ENCODE measurements at places on chromosomes 13 and 19.

- no peak for DNase-seq
These were observed 37.5 kb upstream of the POMP start for GRCh38 chr13:28621449-28621848.

- DNase-seq: no peak
These were observed 4.4 kb upstream of the ELL start for GRCh38 chr19:18526316-18526715.

GRCh38 chr19:3699741-3700241 is 477 bp downstream of the PIP5K1C start:
- DNase-seq: no peak

DNA sequence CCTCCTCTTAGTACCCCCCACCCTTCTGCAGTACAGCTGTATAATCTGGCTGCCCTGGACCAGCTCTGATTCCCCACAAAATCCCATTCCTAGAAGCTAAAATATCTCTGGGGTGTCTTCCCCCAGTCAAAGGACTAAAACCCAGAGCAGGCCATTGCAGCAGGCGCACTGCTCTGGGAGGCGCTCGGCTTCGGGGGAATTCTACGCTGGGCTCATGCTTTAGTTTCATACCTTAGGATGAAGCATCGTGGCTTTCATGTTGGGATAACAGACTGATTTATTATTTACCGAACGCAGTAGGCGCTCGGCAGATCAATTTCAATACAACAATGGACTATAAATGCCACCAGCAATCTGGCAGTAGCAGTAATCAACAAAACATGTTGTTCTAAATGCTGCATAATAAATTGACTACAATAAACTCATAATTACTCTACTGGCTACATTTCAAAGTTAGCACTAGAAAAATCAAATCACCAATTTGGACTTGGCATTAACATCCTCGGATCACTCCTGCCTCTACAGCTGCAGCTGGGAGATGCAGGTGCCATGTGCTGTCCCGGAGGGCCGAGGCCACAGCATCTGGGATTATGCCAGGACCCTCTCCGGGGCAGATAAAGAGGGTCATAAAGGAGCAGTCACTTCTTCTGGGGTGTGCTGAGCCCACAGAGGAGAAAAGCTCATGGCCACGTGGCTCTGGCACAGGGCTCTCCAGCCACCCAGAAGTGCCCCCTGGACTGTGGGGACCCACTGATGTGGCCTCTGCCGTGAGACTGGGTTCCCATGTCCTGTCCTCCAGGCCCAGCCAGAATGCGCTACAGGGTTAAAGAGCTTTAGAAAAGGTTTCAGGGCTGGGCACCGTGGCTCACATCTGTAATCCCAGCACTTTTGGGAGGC is 35.3 kb downstream of the CEBPG start:
- DNase-seq: no peak

GRCh38 chr13:100789481-100789880 is 114.9 kb upstream of the TMTC4 start:
- DNase-seq: no peak

DNA sequence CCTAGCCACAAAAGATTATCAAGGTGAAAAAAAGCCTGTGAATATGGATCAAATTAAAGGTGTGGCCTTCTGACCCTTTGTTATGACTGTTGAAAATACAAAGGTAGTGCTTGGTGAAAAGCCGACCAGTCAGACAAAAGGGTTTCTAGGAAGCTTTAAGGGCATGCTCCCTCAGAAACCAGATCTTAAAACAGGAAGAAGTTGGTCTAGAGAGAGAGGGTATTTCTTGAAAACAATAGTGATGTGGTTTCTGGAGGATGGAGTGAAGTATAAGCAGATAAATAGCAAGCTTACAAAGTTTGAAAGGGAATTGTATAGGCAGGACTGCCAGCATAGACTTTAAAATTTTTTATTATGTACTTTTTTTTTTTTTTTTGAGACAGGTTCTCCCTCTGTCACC is 5.0 kb upstream of the EID2 start:
- no peak for DNase-seq

DNA sequence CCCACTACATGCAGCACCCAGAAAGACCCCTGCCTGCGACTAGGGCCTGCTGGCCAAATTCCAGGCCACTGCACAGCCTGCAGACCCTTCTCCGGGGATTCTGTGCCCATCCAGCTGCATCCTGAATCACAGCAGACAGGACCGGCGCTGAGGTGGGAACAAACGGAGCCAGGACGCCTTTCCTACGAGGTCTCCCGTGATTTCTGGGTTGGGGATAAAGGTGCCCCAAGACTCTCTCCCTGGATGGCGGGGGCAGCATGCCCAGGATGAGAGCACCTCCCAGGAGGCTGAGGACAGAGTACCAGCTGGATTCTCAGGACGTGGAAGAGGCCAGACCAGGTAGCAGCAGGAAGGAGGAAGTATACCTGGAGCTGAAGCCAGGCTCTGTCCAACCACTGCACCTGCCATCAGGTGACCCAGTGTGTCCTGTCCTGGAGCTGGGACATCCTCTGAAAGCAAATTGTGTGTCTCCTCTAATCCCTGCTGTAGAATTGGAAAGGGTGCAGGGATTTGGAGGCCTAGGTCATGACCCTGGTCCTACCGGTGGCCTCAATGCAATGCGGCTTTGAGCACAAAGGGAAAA is 3.4 kb upstream of the FUT5 start:
- no peak for DNase-seq

- DNase-seq: no peak
These were observed 894.9 kb upstream of the PCDH9 start for GRCh38 chr13:68125087-68125480.

- no peak for DNase-seq
These were observed 19.6 kb upstream of the EPHX3 start for GRCh38 chr19:15251749-15252397.

DNA sequence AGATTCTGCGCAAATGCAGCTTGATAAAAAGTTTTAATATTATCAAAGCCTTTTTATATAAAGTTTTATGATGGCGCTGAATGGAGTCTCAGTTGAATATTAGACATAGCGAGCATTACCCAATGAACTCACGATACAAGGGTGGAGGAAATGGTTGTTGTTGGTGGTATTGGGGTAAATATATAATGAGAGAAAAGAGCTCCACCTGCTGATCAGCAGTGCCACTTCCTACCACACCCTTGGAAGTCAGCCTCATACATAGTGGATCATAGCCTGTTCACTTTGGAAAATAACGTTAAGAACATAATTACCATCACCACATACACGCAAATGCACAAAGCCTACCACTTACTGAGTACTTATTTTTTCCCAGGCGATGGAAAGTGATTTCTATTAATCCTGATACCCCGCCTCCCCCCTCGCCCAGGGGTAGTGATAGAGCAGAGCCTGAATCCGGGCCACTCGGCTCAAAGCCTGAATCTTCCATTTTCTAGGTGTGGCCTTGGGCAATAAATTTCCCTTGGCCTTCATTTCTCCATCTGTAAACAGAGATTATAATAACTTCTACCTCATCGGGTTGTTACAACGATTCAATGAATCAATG is 358.3 kb downstream of the KLF5 start:
- DNase-seq: no peak

DNA sequence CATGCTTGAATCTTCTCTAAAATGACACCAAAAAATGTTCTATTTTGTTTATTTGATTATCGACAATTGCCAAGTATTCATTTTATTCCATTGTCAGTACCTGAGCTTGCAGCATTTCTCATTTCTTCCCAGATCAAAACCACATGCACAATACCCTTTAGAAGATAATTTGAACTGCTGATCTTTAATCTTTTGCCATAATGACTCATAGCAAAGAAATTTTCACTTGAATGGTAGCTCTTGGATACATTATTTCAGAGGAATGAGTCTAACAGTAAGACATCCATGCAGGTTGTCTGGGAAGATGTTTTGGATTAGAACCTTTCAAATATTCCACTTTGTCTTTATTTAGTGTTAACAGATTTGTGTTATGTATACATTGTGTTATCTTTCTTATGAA is 42.0 kb upstream of the RXFP2 start:
- DNase-seq: no peak

DNA sequence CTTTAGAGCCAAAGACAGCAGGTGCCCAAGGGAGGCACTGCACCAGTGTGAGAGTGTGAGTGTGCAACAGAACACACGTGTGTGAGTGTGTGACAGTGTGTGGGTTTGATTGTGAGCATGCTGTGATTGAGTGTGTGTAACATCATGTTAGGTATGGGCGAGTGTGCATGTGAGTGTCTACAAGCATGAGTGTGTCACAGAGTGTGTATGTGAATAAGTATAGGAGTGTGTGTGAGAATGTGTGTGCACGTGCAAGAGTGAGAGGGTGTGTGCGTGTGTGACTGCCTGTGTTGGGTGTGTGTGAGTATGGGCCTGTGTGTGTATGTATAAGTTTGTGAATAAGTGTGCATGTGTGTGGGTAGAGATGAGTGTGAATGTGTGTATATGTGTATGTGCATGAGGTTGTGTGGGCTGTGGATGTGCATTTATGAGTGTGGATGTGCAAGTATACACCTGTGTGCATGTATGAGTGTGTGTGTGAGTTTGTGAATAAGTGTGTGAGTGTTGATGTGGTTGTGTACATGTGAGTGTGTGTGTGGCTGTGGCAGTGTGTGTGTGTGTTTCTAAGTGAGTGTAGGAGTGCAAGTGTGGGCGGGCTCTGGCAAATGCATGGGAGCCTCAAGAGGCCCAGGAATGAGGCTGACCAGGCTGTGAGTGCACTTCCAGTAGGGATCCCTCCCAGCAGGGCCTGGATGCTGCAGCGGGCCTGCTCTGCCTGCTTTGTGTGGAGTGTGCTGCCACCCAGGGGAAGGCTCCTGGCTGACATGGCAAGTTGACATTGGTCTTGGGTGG is 198.4 kb downstream of the COL4A1 start:
- DNase-seq: no peak

- no peak for DNase-seq
These were observed 125.7 kb downstream of the CRYL1 start for GRCh38 chr13:20399961-20400360.

DNA sequence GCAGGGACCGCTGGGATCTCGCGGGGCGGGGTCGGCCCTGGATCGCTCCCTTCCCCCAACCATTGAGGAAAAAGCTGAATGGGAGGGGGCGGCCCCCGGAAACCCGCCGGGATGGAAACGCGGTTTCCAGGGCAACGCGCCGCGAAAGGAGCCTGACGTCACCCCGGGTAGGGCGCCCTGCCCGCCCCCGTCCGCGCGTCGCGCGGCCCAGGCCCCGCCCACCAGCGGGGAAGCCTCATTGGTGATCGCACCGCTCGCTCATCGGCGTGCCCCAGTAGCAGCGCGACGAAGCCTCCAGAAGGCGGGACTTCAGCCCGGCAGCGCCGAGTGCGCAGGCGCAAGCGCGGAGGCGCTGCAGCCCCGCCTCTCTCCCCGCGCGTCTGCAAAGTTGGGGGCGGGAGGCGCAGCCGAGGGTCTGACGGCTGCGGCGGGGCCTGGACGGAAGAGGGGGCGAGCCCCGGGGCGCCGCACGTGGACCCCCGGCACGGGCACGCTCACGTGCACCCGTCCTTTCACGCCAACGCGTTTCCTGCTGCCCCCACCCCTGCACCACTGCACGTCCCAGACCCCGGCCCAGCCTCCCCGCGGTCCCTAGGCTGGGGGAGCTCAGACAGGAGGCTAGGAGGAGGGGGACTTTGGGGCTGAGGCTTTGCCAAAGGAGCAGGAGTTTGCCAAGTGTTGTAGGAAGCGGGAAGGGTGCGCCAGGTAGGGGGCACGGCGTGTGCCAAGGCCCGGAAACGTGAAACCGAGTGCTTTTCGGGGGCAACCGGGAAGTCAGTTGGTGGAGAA is 8.2 kb upstream of the CIRBP start:
- peak; percentile 99 for DNase-seq

- DNase-seq: no peak
These were observed 22.2 kb downstream of the SOHLH2 start for GRCh38 chr13:36192166-36192565.

DNA sequence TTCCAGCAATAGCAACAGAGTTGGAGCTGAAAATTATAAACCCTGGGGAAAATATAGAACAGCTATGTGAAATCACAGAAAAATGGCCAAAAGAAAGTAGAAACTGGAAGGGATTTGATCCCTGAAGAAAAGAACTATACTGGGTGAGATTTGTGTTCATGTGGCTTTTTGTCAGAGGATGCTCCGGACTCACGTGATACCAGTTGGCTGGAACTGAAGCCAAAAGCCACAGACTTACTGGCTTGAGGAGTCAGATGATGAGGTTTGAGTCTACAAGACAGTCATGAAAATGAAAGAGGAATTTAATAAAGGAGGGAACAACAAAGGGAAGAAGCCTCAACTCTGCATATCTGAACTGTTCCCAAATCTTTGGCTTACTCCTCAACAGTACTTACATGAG is 427.1 kb downstream of the GPC5 start:
- DNase-seq: no peak

- DNase-seq: no peak
These were observed 298.6 kb downstream of the DCLK1 start for GRCh38 chr13:35832551-35832950.

DNA sequence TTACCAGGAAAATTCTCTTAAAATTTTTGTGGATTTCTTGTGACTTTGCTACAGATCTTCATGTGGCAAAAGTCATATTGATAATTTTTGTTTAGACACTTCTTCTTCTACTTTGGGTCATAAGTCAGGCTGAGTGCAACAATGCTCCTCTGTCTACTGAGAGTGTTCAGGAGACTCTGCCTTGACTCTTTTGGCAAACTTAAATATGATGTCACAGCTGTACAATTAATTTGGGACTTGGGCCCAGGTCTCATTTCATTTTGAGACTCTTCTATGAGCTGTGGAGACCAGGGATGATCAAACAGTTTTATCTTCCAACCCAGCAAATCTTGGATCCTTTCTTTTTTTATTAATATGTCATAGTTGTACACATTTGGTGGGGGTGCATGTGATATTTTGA is 19.7 kb upstream of the IPO5 start:
- DNase-seq: no peak

- peak; percentile 95 for DNase-seq
These were observed 13.7 kb upstream of the CREB3L3 start for GRCh38 chr19:4139614-4140236.

DNA sequence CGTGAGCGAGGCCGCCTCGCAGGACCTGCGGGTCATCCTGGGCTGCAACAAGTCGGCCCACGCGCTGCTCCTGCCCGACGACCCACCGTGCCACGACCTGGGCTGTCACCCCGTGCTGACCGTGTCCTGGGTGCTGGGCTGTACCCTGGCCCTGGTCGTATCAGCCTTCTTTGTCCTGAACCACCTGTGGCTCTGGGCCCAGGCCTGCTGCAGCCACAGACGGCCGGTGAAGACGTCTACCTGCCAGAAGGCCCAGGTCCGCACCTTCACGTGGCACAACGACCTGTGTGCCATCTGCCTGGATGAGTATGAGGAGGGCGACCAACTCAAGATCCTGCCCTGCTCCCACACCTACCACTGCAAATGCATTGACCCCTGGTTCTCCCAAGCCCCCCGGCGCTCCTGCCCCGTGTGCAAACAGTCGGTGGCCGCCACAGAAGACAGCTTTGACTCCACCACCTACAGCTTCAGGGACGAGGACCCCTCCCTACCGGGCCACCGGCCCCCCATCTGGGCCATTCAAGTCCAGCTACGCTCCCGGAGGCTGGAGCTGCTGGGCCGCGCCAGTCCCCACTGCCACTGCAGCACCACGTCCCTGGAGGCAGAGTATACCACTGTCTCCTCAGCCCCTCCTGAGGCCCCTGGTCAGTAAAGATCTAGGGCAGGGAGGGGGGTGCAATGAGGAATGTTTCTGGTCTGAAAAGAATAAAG is 1.1 kb downstream of the ZNRF4 start:
- no peak for DNase-seq

Data from activated naive CD8-positive, alpha-beta T cell treated with anti-CD3 and anti-CD28 coated beads, Interleukin-2, amount 50 U/mL, for 24 hours (primary cell).